CD8-positive, alpha-beta memory T cell (primary cell): ENCODE measurements at places on chromosomes 7 and 10.

- DNase-seq = no peak
These were observed 39.1 kb downstream of the MINDY3 start for GRCh38 chr10:15821046-15821683.

GRCh38 chr7:34087892-34088891 lies 182.9 kb downstream of the BMPER start:
- DNase-seq = no peak

GRCh38 chr10:26725837-26726727 lies 28.6 kb downstream of the PDSS1 start:
- peak; percentile 21 for DNase-seq

GRCh38 chr7:48671656-48672055 lies 252.7 kb upstream of the CDC14C start:
- DNase-seq = no peak

- peak; percentile 33 for DNase-seq
These were observed 9.9 kb downstream of the ZNF365 start for GRCh38 chr10:62384057-62384446.

- no peak for DNase-seq
These were observed 310.6 kb downstream of the PARD3 start for GRCh38 chr10:34504534-34504933.

- no peak for DNase-seq
These were observed 45.5 kb downstream of the VOPP1 start for GRCh38 chr7:55526770-55527169.

GRCh38 chr7:158758586-158759244 lies 54.1 kb upstream of the NCAPG2 start:
- no peak for DNase-seq

DNA sequence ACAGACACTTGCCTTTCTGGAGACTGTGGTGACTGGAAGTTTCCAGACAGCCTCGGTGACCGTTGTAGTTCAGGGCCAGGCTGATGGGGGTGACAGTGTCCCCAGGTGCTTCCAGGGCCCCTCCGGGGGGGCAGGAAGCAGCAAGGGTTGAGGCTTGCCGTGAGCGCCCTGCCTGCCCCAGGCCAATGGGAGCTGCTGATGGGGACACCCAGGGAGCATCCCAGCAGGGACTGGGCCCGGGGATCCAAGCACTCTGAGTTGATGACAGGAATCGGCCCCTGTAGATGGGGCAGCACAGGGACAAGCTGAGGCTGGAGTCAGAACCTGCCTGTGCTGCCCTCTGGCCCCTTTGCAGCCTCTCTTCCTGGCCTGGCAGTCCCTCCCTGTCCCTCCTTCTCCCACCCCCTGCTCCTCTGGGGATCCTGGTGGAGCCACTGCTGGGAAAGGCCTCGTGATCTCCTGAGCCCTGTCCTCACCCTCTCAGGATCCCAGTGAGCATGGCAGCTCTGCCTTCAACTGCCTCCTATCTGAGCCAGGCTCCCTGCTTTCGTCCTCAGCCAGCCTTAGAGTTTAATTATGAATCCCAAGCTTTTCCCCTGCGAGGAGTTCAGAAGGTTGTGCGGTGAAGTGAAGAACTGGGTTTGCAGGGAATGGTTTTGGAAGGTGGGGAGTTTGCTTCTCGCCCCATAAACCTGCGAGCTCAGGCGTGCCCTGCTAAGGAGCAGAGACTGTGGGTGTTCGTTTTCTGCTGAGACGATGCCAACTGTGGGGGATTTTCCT lies 84.7 kb downstream of the ADCY1 start:
- no peak for DNase-seq

DNA sequence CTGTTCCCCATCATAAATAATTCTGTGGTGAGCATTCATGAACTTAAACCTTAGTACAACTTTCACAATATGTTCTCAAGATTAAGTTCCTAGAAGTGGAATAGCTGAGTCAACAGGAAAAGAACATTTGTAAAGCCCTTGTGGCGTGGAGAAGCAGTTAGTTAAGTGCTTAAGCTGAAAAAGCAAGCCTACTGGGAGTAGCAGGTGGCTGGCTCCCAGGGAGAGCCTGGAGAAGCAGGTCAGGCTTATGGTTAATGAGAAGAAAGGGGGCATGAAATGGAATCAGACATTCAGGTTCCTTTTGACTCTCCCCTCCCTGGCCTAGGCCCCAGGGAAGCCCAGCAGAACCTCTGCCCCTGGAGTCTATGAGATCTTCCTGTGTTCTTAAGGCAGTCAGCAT lies 35.3 kb downstream of the VSTM4 start:
- no peak for DNase-seq
